ENCODE measurements at places on chromosomes 5 and 9.

GRCh38 chr9:95807326-95807947 lies 68.1 kb upstream of the ERCC6L2 start:
- DNase-seq: no peak

GRCh38 chr5:36531401-36531800 lies 75.0 kb upstream of the SLC1A3 start:
- no peak for DNase-seq

DNA sequence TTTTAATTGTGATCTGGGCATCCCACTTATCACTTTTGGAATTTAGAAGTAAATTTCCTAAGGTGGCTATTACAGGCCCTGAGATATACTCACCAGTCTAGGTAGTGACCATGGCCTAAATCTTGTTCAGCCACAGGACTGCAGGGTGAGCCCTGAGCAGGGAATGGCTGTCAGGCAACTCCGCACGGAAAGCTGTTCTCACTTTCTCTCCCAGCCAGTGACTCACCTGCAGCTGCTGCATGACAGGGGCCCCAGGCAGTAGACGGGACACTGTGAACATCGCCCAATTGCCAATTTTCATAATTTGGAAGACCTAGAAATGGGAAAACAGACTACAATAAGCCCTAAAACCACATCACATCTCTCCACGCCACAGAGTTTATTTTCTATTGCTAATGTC lies 69.6 kb upstream of the TAF1L start:
- DNase-seq: no peak

GRCh38 chr9:14250794-14251153 lies 63.2 kb downstream of the NFIB start:
- DNase-seq: no peak

DNA sequence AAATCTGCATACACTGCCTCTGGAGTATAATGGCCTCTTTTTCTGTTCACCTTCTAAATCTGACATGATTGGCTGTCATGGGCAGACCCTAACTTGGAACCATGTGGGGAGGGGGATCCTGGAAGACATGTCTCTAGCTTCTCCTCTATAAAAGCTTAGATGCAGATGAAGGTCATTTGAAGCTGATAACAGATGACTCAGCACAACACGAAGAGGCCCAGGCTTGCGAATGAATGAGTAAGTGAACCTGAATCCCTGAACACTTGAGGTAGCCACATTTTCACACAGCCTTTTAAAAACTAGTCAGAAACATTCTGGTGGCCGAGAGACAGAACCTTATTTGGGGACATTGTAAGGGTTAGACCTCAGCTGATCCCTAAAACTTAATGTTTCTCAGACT lies 282.6 kb downstream of the ELAVL2 start:
- DNase-seq: no peak

GRCh38 chr5:11268891-11269290 lies 507.9 kb upstream of the DAP start:
- no peak for DNase-seq

DNA sequence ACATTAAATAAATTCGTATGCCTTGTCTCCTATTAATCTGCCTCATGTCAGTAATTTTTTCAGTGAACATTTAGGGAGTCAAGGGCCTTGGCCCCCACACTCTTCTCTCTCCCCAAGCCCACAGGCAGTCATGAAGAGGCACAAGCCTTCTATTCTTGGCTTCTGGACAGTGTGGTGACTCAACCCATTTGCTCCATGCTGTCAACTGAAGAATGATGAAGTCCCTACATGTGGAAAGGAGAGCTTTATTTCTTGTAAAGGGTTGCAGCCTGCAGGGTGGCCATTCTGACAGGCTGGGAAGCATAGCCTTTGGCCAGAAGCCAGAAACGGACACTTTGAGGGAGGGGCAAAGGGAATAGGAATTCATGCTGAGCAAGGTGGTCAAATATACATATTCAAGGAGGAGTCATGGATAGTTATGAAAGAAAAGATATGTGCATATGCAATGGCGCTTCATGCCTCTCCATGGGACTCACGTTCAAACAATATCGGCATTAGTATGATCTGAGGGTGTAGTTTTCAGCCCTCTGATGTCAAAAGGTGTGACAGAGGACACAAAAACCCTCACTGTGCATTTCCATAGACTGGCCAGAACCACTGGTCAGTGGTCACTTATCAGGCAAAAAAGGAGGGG lies 31.3 kb downstream of the ANKRA2 start:
- DNase-seq: no peak

DNA sequence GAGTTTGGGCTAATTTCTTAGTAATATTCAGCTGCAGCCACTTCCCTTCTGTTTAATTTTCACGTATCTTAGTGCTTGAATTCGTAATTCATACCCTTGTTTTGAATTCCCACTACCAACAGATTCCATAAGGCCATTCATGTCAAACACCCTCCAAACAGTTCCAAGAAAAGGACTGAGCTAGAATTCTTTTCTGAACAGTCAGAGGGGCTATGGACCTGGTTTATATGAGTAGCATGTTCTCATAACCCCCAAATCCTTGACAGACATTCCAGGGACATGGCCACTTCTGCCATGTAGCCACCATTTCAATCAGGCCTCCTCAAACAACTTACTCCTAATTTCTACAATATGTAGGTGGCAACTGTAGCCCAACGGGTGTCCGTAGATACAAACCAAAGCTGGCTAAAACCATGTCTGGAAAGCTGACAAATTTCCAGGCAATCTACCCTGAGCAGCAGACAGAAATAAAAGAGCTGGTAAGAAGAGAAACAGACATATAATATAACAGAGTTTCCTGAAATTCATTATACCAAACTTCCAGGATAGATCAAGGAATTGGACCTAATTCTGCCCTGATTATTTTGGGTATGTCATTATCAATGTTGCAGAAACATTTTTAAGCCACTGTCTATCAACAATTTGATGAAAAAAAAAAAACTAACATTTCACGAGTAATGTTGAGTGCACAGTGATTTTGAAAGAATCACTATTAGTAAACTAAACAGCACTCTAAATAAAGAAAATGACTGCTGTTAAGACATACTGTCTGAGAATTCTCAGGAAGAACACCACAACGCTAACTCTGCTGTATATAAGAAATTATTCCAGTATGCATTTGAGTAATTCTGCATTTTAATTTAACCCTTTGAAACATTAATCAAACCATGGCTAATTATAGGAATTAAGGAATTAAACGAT lies 40.7 kb downstream of the EBF1 start:
- DNase-seq: no peak

GRCh38 chr5:4947893-4948536 lies 192.1 kb upstream of the ADAMTS16 start:
- DNase-seq: no peak

GRCh38 chr9:17813798-17814197 lies 234.9 kb downstream of the SH3GL2 start:
- DNase-seq: no peak

DNA sequence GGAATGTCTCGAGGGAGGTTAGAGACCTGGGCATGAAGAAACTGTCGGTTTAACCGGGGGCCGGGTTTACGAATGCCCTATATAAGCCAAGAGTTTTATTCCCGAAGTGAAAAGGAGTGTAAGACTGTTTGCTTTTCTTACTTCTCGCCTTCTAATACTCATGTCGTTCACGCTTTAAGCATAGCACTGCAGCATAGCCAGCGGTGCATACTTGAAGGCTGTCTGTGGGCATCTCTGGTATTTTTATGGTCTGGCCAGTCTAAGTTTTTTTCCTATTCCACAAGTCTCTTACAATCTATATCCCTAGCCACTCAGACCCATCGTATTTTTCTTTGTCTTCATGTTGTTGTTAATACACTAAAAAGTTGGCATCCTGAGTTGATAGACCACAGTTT lies 1.2 kb downstream of the UHRF2 start:
- DNase-seq: no peak

- no peak for DNase-seq
Measured at GRCh38 chr9:38442473-38443096, 18.3 kb upstream of the IGFBPL1 start.
